Stimulated activated CD4-positive, alpha-beta T cell treated with anti-CD3 and anti-CD28 coated beads, Interleukin-15, amount 100 ng/mL, for 48 hours (primary cell): ENCODE measurements at places on chromosomes 2 and 18.

GRCh38 chr2:222470802-222471468 is 46.6 kb downstream of the SGPP2 start:
- no peak for DNase-seq

DNA sequence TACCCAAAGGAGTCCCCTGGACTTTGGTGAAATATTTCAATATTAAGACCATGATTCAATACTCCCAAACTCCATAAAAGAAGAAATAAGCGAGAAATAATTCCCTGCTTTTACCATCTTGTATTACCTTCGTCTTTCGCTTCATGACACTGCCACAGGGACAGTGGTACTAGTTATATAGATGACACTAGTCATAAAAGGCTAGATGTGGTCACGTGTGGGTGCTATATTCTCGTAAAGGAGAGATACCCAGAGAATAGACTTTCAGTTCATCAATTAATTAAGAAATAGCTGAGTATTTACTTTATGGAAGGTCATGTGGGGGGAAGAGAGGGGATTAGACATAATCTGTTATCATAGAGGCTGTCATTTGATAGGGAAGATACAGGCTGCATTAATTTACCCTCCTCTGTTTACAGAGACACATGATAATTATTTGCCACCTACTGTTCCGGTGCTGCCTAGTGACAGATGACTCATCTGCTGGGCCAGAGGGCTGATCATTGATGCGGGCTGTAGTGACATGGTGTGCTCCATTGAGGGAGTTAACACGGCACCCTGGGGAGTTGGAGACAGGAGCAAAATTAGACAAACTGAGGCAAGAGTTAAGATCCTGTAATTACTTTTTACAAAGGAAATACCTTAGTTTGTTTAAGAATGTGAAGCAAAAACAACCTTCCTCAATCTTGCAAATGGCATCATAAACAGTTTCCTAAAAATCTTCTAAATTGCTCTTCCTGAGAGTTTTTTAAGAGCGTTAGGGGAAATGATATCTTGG is 78.2 kb upstream of the ITGB6 start:
- DNase-seq: no peak

GRCh38 chr2:133508546-133509165 is 59.6 kb downstream of the NCKAP5 start:
- DNase-seq: no peak

- no peak for DNase-seq
Observed at GRCh38 chr2:167293943-167294775, 405.9 kb downstream of the XIRP2 start.

- DNase-seq: no peak
Observed at GRCh38 chr2:26382564-26382963, 19.2 kb upstream of the DRC1 start.

- no peak for DNase-seq
Observed at GRCh38 chr18:52000435-52000834, 339.6 kb upstream of the DCC start.

DNA sequence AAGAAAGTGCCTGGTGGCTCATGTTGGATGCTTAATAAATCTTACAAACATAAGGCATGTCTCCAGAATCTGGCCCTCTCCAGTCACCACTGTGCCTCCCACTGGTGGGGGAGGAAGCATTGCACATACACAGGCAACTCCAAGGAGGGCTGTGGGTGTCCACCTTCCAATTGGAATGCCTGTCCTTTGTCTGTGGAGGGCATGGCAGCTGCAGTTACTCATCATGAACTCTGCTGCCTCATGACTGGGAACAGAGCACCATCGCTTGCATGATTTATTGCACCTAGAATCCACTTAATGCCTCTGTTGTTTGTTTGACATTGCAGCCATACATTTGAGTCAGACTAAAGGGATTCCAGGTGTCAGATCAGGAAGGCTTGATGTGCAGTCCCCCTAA is 278.9 kb downstream of the PRKCE start:
- DNase-seq: no peak

DNA sequence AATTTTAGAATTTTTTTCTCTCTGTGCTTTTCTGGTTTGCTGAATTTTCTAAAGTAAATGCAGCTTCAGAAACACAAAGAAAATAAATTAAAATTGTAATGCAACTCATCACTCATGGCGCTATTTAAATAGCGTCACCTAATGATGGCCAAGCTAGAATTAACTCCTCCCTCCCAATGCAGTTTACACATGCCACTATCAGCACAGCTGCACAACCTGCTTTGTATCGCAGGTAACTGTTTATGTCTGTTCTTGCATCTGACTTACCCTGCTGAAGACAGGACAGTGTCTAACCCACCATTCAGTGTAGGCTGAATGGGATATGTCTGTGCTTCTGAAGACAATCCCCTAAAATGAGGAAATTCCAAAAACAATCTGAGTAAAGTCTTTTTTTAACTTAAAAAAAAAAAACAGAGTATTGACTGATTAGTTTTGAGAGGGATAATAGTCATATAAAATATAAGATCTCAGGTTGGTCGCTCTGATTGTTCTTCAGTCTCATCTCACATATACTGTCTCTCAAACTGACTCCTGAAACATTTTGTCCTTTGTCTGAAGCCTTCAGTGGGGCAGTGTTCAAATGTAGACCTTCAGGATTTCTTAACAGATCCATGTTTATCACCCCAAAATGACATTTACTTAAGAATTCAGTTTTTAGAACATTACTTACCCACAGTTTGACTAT is 271.4 kb downstream of the ZEB2 start:
- DNase-seq: no peak

DNA sequence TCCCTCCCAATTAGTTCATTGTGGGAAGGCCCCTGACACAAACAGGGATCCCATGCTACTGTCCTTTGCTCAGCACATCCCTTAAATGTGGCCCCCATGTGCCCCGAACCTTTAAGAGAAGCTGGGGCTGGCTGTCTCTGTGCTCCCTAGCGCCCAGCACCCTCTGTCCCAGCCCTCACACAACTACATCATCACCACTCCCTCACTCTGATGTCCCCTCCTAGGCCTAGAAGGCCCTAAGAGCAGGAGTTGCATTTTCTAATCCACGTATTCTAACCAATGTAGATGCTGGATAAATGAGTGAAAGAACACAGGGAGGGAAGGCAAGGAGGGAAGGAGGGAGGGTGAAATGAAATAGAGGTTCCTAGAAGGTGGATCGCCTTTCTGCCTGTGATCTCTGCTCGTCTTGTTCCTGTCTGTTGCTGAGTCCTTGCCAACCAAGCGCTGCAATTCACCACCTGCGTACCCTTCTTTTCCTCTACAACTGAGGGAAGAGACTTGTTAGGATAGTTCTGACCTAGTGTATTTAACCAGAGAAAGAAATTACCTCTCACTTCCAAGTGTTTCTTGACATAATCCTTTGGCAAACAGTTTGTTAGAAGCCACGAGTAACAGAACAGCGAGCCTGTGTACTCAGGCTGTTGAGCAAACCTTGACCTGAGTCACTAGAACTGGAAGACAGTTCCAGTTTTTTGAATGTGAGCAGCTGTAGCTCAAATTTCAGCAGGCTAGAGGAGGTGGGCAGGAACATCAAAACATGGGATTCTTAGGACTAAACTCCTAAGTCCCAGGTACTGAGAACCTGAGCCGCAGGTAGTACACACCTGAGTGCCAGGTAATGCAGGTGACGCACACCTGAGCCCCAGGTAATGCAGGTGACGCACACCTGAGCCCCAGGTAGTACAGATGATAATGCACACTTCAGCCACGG is 181.5 kb upstream of the ID2 start:
- no peak for DNase-seq

GRCh38 chr2:98896416-98896815 is 39.6 kb downstream of the CRACDL start:
- DNase-seq: no peak

DNA sequence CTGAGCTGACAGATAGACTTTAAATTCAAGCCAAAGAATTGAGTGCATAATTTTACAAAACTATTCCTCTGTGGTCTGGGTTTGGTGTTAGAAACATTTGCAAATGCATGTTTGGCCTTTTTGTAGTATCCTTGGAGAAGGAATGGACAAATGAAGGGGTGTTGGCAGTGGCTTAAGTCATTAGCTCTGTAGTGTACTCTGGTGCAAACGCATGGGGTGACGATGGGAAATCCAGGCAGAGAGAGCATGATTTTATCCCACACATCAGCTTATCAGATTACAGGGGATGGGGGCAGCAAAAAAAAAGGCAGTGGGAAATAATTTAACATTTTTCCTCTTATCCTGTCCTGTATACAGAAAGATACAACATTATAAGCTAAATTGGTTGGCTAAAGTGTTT is 320.6 kb downstream of the ZNF516 start:
- DNase-seq: no peak

DNA sequence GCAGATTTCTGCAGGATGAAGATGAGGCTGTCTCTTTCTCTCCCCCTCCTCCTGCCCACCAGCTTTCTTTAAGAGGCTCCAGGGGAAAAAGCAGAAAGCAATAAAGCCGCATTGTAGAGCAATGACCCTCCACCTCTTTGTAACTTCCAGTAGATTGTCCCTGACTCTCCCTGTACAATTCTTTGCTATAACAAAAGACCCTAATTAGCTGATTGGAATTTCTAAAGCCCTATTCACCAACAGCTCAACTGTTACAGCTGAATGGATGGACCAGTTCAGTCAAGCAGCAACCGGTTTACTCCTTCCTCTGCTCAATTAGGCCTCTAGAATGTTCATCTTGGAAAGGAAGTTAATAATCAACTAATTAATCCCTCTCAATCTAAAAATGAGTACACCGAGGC is 301.0 kb downstream of the STK39 start:
- DNase-seq: no peak

GRCh38 chr18:56556907-56557306 is 81.5 kb downstream of the TXNL1 start:
- DNase-seq: no peak

DNA sequence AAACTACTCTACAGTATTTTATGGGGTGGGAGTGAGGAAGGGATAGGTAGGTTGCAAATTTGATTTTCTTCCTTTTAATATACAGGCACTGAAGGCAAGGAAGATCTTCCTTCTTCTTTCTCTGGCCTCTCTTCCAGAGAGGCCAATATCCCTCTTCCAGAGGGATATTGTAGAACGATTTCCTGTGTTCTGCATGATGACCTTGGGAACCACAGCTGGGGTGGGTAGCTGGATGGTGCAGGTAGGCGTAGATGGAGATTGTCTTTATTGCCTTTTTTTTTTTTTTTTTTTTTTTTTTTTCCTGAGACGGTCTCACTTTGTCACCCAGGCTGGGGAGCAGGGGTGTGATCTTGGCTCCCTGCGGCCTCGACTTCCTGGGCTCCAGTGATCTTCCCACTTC is 49.4 kb downstream of the GATA6 start:
- DNase-seq: no peak

GRCh38 chr2:154568413-154568812 is 130.1 kb upstream of the KCNJ3 start:
- DNase-seq: no peak

- no peak for DNase-seq
Observed at GRCh38 chr2:83191316-83191715, 1267.8 kb downstream of the SUCLG1 start.

DNA sequence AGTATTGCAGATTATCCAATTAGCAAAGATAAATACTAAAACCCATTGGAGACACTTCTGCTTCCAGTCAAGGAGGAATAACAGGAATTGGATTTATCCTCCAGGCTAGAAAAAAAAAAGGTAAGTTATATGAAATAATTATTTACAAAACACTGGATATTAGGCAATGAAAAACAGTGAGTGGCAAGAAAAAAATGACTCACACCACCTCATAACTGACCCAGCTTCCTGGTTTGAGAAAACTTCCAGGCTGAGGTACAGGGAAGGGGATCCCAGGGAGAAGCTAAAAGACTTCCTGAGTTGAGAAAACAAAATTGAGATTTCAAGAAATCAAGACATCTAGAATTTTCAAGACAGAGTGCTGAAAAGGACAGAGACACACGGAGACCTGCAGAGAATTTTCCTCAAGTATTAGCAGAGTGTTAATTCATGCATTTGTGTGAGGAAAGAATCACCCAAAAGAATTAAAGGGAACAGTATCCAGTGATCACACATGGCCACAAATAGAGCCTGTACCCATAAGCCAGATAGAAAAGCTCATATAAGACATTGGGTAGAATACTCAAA is 17.4 kb downstream of the SRD5A2 start:
- no peak for DNase-seq

- peak; percentile 7 for DNase-seq
Observed at GRCh38 chr2:24021122-24021998, 11.5 kb downstream of the MFSD2B start.

- no peak for DNase-seq
Observed at GRCh38 chr2:162462911-162463310, 119.0 kb downstream of the GCA start.

- DNase-seq: no peak
Observed at GRCh38 chr2:237900891-237901831, 41.7 kb downstream of the RAMP1 start.

- DNase-seq: no peak
Observed at GRCh38 chr2:161020437-161020836, 139.8 kb upstream of the TANK start.

- no peak for DNase-seq
Observed at GRCh38 chr18:79507076-79507545, 111.4 kb downstream of the NFATC1 start.

GRCh38 chr2:128682729-128683284 is 364.1 kb upstream of the HS6ST1 start:
- no peak for DNase-seq

- DNase-seq: no peak
Observed at GRCh38 chr2:209790066-209790728, 18.6 kb downstream of the UNC80 start.

GRCh38 chr2:46298272-46298521 is 990 bp downstream of the EPAS1 start:
- DNase-seq: no peak
